Fibroblast of skin of right quadriceps (primary cell): ENCODE measurements at places on chromosomes 11 and 22.

DNA sequence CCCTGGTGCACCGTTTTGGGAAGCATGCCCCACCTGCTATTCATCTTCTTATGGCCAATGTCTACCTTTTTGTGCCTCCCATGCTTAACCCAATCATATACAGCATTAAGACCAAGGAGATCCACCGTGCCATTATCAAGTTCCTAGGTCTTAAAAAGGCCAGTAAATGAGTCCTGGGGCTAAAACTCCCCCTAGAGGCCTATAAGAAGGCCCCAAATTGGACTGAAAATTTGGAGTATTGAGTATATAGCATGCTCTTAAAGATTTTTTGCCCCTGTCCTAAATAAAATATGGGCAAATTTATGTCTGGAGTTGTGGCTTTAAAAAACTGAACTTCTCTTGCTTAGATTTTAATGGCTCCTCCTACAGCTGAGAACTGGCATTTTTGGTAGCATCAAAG, 6.6 kb downstream of the OR51M1 start:
- DNase-seq, result no peak

GRCh38 chr11:13868710-13869397, 93.7 kb upstream of the SPON1 start:
- no peak for DNase-seq

- DNase-seq, result no peak
Measured at GRCh38 chr11:110349138-110349996, 53.0 kb upstream of the RDX start.

- DNase-seq, result peak; percentile 48
Measured at GRCh38 chr11:131977231-131977630, 606.8 kb downstream of the NTM start.

- no peak for DNase-seq
Measured at GRCh38 chr11:16097543-16097942, 258.8 kb downstream of the SOX6 start.

DNA sequence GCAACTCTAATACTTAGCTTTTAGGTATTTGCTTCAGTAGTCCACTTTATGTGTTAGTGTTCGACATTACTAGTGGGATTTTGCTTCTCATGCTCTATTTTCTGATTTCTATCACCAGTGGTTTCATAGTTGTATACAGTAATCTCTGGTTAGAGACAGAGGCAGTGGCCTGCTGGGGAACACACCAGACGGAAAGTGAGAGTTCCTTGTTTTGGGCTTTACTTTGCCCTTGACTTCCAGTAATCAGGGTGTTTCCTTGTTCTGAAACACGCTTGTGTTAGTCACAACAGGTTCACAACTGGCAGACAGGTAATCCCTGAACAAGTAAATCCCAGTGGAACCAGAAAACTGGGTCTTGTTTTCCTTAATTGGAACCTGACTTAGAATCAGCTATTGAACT, 56.0 kb downstream of the PACS1 start:
- no peak for DNase-seq

- DNase-seq, result no peak
Measured at GRCh38 chr22:44576311-44577260, 78.6 kb upstream of the RTL6 start.

DNA sequence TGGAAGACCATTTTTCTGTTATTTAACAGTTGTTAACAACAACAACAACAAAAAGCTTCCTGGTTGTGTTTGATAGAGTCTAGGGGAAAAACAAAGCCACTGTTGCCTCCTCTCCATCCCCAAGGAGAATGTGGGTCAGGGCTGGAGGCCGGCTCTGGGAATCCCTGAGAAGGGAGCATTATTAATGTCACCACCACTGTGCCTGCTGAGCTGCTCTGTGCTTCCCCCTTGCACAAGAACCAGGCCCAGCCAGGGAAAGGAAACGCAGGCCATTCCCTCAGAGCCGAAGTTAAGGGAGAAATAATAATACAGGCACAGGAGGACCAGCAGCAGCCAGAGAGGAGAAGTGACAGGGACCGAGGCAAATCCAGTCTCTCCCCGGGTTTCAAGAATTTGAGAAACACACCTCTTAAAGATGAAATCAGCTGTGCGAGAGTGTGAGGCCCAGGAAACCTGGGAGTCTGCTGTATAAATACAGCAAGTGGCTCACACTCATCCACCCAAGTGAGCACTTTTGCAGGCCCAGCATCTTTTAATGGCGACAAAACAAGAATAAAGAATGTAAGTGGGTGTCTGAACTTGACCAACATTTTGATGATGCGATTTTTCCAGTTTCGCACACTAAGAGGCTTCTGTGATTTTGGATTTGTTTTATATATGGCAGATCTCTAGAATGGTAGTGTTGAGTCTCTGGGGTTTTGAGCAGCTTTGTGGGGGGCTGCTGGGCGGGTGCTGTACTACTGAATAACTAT, 539.2 kb downstream of the NTM start:
- DNase-seq, result no peak

DNA sequence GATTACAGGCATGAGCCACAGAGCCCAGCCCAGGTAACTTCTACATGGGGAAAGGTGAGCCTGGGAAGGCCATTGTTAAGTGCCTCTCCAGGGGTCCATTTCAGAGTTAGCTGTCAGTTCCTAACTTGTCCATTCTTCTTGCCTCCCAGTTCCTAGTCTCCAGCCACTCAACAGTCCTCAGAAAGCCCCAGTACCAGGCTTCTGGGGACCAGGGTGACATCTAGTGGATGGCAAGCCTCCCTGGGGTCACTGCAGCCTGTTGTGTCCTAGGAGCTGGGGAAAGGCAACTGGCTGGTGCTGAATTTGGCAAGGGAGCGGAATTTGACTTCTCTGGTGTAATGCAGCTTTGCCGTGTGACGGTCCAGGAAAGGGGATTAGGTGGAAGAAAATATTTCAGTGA, 2.1 kb downstream of the LGALS12 start:
- DNase-seq, result no peak

DNA sequence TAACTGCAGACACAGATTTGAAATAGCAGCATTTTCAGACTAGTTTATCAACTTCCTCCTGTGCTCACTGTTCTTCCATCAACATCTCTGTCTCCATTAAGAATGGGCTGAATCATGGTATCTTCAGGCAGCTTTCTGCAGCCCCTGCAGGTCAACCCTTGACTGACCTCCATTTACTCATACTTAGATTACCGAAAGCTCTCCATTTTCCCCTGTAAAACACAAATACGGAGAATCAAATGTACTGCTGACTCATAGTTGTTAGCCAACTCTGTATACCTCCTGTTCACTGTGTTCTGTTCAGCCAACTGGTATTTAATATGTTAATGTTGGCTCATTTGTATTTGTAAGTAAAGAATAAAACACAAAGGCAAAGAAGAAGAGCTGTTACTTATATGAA, 364.0 kb downstream of the CASP12 start:
- DNase-seq, result peak; percentile 13

DNA sequence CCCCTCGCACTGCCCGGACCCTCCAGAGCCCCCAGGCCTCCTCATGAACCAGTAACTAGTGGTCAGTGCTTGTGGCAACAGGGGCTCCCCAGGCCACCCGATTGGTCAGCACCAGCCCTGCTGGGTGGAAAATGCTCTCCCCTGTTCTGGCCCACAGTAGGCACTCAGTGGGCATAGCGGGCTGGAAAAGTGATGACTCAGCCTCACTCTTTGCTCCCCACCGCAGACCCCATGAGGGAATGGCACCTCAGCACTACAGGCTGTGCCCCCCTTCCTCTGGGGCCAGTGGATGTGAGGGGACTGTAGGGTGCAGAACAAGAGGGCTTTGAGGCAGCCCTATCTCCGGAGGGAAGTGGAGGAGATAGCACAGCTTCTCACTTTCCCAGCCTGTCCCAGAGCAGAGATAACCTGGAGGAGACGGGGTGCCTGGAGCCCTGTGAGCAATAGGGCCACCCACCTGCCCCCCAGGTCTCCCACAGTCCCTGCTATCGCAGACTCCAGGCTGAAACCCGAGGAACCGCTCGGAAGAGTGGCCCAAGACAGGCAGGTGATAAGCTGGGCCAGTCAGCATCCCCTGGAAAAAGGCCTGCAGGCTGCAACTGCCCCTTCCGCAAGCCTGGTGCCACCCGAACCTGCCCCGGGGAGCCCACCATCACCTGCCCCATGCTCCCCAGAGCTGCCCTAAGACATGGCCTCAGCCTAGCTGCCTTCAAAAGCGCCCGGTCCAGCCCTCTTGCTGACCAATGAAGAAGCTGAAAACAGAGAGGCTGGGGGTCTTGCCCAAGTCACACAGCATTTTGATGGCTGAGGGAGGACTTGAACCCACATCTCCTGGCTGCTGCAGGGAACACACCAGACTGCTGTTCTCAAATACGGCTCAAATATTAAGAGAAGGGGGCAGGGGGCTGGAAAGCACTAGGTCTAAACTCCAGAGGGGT, 29.4 kb upstream of the PDGFB start:
- no peak for DNase-seq

DNA sequence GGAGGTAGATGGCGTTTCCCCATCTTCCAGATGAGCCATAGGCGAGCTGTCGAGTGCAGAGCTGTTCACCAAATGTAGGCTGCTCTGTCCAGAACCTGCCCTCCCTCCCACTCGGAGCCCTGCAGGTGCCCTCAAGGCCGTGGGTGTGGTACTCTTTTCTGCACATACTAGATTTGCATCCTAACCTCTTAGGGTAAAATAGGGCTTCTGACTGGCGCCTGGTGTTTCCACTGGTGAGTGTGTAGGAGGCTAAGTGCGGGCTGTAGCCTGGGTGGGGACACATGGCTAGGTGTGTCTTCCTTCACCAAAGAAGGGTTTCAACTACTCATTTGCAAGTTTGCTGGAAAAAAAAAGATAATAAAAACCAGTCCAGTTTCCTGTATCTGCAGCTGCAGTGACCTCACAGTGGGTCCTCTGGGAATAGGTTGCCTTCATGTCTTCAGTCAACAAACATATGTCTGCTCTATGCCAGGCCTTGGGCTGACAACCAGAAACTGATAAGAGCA, 8.5 kb downstream of the BIK start:
- no peak for DNase-seq

- DNase-seq, result no peak
Measured at GRCh38 chr11:72039856-72040401, 40.4 kb downstream of the NUMA1 start.

- DNase-seq, result no peak
Measured at GRCh38 chr11:121717296-121717695, 264.5 kb upstream of the SORL1-AS1 start.

- DNase-seq, result no peak
Measured at GRCh38 chr11:119350302-119350701, 3.8 kb upstream of the MFRP start.

GRCh38 chr11:32751381-32751780, 43.1 kb downstream of the CCDC73 start:
- no peak for DNase-seq

GRCh38 chr11:15673408-15673831, 558.7 kb downstream of the INSC start:
- DNase-seq, result no peak

DNA sequence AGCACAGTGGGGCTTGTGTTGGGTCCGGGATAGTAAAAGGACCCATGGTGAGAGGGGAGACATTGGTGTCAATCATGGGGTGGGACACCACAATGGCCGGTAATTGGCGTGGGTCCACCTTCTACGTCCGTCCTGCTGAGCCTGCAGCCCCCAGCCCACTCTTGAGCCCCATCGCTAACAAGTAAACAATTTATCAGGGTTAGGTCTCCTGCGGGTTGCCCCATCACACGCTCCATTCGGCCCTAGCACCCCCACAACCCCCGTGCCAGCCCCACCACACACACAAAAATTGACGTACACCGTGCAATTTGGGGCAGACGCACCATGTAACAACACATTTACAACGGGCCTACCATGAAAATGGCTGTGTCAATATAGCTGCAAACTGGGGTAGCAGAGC, 86.5 kb upstream of the HTATIP2 start:
- no peak for DNase-seq

- no peak for DNase-seq
Measured at GRCh38 chr11:117356126-117356890, 28.7 kb downstream of the CEP164 start.
